Mesendoderm (in vitro differentiated cells): ENCODE measurements at places on chromosomes 6 and 20.

DNA sequence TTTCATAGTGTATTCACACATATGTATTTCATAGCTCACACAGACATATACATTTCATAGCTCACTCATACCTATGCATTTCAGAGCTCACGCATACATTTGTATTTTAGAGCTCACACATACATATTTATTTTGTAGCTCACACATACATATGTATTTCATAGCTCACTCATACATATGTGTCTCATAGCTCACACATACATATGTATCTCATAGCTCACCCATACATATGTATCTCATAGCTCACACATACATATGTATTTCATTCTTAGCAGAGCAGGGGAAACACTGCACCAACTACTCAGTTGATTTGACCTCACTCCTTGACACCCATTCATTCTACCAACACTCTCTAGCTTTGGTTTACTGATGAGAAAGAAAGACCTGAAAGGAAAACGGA, 713.6 kb downstream of the QKI start:
- DNase-seq = no peak

- no peak for DNase-seq
Observed at GRCh38 chr20:50537546-50538201, 27.5 kb downstream of the PTPN1 start.

GRCh38 chr6:137921823-137922222, 54.8 kb downstream of the TNFAIP3 start:
- no peak for DNase-seq

DNA sequence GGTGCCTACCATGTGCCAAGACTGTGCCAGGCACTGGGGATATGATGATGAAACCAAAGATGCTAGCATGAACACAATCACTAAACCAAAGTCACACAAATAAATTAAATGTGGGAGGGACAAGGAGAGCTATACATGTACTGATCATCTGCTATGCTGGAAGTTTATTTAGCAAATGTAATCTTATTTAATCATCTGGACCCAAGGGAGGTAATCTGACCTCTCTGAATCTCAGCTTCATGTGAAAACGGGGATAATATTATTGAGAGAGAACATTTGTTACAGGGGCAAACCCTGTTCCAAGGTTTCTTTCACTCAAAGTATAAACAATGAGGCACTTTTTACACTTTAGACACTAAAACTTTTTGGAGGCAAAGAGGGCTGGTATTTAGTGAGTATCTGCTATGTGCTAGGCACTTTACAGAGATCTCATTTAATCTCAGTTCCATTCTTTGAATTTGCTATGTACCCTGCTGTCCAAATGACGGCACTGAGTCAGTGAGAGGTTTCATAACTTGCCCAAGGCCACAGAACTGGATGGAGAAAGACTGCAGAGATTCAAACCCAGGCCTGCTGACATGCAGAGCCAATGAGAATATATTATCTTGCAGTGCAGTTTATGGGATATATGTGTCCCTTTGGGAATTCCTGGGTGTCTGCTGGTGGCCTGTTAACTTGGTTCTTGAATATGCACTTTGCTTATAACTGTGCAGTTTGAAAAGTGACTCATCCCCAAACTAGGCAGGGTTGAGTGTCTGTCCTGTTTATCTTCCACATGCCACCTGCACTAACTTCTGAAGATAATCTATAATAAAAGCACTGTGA, 3.3 kb upstream of the ASXL1 start:
- DNase-seq = no peak

DNA sequence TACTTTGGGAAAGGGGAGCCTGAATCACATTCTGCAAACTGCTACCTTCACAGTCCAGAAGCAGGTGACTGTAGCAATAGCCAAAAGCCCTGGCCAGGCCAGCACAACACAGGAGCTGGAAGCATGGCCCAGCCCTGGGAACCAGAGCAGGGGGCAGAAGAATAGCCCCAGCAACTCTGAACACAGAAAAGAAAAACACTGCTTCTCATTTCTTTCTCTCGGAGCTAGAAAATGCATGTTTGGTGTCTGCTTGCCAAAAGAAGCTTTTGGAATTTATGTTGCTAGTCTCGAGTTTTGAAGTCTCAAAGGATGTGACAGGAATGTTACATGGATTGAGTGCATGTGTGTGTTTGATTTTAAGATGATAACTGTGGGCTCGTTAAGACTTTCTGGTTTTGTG, 79.8 kb upstream of the SCAF8 start:
- DNase-seq = no peak

DNA sequence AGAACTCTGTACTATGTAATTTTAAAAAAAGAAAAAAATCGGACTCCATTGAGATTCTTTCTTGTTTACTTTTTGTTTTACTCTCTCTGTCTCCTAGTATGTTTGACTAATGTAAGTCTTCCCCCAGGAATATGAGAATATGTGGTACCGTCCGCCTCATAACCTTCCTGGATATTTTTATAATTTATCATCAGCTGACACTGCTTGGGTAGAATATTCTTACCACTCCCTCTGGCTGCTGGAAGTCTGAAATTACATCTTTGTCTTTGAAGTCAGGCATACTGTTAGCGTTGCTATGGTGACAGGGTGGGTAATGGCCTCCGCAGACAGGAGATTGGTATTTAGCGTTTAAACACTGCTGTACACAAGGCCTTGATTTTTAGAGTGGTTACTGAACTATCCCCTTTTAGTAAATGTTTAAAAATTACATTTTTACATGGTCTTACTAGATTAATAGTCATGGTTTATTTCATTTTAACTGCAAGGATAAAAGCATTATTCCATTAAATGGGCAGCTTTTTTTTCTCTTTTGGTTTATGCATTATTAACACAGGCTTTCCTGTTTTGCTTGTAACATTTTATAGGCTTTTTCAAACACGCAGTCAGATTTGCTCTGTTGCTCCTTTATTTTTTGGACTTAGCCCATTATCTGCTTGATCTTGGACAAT, 176.4 kb downstream of the ARID1B start:
- DNase-seq = peak; percentile 93

DNA sequence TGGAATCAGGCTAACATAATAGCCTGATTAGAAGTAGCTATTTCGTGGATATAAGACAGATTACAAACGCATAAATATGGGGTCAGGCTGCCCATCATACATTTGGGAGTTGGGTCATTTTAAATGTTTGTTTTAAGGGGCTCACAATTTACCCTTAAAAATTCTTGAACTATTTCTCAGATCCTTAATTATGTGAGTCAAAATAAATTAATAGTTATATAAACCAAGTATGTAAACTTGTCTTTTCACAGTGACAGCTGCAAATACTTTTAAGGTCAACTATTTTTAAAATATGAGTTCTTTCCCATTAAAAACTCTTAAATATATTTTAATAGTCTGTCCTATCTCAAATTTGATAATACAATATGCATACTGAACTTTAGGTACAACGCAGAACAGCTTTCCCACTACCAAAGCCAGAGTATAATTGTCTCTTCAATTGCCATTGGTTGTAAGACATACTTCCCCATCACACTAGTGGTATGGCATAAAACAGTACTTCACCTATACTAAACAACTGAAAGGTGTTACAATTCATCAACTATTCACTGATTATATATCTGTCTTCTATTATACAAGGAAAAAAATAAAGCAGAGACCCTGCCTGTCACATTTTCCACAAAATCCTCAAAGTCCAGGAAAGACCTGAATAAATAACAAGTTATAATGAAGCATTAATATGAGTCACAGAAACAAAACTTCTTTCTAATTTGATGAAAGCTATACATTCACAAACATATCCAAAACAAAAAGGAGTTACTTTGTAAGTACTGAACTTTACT, 80.8 kb upstream of the COL21A1 start:
- no peak for DNase-seq

- no peak for DNase-seq
Observed at GRCh38 chr20:2656471-2657117, 4.2 kb downstream of the NOP56 start.

DNA sequence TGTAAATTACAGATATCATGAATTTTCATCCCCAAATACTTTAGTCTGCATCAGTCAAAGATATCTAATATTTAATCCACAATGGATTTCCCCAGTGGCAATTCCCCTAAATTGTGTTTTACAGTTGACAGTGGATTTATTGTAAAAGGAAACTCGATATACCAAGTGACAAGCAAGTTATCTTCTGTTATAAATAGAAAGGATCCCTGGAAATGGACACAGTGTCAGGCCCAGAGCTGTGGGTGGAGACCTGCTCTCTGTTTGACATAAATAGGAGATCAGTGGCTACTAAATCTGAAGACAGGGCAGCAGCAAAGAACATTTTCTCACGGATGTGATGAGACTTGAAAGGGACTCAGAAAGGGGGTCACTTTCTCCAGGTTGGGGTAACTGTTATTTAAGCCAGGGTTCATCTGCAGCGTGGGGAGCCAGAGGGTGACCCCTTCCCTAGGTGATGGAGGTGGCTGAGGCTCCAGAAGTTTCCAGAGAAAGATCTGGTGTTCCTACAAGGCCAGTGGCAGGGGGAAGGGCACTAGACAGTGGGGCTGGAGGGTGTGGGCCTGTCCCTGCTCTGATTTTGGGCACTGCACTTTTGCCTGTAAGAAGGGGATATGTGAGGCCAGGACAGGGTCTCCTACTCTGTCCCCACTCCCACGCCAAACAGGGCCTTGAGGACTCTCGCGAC, 12.3 kb upstream of the FAM110A start:
- DNase-seq = no peak
